ENCODE measurements at places on chromosomes 4 and X.

DNA sequence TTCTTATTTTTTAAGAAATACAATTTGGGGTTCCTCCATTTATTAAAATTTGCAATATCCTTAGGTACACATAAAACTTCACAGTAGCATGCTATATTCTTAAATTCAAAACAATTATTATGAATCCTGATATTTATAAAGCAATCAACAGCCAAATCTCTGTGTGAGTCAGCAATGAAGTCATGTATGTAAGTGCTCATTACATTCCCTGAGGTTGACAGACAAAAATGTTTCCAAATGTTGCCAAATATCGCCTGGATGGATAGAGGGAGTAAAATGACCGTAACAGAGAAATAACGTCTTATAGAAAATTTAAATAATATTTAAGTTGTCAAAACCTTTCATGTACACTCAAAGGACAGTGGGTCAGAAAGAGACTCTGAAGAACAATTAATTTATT, 220.0 kb downstream of the PCDH18 start:
- DNase-seq = no peak

GRCh38 chr4:166902941-166903340, 331.4 kb downstream of the SPOCK3 start:
- DNase-seq = no peak

- no peak for DNase-seq
These were observed 154.4 kb downstream of the EFHC2 start for GRCh38 chrX:44189116-44189515.

DNA sequence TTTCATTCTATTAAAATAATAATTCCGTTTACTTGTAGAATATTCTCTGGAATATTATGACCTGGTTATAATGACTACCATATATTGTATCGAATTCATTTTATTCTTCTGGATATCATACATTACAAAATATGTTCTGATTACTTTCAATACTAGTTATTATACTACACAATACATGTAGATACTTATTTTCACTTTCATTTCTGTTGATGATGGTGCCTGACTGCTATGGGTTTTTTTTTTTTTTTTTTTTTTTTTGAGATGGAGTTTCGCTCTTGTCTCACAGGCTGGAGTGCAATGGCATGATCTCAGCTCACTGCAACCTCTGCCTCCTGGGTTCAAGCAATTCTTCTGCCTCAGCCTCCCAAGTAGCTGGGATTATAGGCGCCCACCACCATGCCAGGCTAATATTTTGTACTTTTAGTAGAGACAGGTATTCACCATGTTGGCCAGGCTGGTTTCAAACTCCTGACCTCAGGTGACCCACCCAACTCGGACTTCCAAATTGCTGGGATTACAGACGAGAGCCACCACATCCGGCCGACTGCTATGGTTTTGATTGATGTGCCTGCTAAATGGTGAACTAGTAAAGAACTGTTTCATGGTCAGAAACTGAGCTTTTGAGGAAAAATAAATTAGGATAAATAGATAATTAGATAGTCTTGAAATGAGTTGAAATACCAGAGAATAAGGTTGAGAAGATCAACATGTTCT, 39.5 kb downstream of the PCDH10 start:
- DNase-seq = no peak

DNA sequence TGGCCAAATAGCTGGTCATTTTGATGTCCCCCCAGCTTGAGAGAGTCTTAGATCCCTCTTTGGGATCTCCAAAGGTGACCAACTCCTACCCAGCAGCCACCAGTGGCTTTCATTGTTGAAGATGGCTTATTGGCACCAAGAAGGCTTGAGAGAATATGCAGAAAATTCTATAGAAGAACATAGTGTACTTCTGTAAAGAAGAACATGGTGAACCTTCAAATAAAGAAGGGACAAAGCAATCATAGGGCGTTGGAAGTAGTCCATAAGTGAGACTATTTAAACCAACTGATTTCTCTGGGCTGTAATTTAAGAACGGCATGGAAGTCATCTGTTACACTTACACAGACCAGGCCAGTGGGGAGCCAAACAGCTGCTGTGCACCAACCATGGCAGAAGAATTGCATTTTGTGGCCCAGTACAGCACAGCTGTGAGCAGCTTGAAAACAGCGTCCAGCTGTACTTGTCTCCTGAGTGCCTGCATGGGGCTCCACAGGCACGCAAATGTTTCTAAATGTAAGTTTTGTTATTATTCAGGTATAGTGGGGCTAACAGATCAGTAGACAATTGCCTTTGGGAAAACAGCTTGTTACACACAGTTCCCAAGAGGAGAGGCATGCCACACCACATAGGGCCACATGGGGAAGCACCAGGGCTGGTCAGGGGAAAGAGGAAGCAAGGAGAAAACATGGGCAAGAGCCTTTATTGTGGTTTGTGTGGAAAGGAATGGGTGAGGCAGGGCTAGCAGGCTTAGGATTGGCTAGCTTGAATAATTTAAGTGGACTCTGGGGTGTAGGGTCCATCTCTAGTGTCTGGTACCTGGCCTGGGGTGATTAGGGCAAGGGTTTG, 125.0 kb downstream of the ARHGAP6 start:
- DNase-seq = no peak

DNA sequence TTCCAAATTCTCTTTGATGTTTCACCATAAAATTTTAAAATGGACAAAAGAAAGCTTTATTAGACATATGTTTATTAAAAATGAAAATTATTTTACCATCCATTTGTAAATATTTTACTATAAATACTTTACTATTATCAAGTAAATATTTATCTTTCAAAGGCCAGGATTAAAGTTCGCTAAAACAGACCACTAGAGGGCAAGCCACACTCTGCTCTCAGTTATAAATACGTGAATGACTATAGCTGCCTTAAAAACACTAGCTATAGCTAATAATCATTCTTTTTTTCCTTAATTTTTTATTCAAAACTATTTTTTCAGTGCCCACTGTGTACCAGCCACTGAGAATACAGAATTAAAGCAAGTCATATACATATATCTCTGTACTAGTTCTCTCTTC, 38.6 kb downstream of the UNC5C start:
- no peak for DNase-seq
